Non-pigmented ciliary epithelial cell (primary cell): ENCODE measurements at places on chromosomes 5 and 9.

GRCh38 chr5:90284375-90284774 is 125.2 kb downstream of the CETN3 start:
- no peak for DNase-seq

GRCh38 chr5:53166183-53166495 is 56.6 kb upstream of the MOCS2 start:
- DNase-seq: no peak

DNA sequence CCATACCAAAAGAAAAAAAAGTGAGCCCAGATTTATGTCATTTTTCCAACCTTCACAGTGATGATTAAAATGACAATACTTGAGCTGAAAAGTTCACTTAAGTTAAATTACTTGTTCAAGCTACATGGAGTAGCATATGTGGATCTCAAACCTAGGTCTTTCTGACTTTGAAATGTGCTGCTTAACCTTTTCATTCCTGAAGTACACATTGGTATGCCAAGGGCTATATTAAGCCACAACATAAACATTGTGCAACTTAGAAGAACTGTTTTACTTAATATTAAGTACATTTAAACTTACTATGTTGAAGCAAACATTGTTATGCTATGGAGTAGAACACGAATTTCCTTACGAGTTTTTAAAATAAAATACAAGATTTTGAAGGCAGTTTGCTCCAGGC is 105.0 kb downstream of the GIN1 start:
- peak; percentile 28 for DNase-seq

DNA sequence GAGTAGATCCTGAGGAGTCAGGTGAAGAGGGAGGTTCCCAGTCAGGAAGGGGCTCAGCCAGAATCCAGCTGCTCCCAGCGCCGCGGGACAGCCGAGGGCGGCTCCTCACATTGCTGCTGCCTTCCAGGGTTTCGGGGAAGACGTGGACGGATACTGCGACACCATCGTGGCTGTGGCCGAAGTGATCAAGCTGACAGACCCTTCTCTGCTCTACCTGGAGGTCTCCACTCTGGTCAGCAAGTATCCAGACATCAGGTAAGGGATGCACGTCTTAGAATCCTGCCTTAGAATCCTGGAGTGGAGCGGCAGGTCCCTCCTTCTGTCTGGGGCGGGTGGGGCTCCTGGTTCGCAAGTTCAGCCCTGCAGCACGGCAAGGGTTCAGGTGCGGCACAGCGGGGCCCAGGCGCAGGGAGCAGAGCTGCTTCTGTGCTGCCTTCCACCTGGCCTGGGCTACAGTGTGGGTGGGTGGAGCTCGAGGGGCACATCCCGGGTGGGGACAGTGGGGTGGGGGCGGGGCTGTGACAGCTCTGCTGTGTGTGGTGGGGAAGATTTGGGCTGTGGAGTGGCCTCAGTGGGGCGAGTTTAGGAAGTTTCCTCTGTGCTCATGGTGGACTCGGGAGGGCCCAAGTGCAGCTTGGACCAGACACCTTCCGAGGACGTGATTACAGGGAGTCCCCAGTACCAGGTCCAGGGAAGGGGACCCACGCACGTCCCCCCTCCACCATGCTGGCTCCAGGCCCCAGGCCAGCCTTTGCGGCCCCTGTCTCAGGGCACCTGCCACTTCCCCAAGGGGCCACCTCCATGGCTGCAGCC is 22.8 kb downstream of the EXOC3 start:
- DNase-seq: no peak

DNA sequence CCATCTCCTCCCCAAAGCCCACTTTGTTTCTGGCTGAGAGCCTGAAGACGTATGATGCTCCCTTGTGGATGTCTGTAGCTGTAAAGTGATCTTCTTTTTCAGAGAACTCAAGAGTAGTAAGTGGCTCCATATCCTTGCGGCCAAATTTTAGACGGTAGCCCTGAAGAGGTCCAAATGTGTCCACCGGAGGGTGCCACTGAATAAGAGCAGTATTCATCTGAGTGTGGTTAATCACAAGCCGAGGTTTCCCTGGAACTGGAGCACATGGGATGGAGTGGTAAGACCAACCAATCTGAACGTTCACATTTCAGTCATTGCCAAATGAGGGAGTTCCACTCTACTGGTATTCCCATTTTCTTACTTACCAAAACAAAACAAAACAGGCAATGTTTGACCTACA is 686.5 kb upstream of the DMAC1 start:
- no peak for DNase-seq

DNA sequence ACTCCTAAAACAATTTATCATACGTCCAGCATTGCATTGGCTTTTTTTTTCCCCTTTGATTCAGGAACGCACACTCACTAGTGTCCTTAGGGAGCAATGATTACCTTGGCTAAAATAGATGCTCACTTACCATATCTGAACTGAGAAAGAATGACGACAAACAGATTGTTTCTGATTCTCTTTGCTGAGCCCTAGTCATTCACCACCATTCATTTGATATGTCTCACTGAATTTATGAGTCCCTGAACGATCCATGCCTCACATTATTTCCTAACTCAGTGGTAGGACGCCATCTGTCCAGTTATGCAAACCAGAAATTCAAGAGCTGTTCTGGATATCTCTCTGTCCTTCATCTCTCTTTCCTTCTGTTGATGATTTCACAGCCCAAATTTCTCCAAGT is 39.3 kb upstream of the DAB2 start:
- DNase-seq: no peak

DNA sequence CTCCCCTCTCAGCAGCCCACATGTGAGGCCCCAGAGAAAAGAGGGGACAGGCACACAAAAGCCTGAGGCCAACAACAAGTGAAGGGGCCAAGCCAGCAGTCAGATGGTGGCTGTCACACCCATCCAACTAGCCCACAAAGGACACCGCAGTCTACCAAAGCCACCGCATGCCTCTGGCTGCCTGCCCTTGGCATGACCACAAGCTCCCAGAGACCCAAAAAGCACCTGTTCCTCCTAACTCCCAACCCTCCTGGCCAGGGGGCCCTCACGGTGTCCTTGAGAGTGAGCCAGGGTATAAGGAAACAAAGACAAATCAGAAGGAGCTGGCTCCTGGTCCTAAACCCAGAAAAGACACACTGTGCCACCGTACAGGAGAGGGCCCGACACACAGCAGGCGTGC is 77.8 kb upstream of the LRRTM2 start:
- DNase-seq: no peak

DNA sequence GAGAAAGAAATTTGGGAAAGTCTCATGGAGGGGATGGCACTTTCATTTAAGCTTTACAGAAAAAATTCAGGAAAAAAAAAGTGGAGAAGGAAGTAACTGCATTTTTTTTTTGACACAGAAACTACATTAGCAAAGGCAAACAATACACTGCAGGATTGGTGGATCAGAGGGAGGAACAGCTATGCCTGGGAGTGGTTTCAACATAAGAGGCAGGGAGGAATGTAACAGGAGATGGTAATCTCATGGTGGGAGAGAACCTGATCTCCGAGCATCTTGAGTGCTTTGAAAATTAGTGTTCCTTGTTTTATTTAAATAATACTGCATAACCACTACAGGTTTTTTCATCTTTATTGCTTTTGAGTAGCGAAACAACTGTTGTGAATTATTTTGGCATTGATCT is 249.4 kb downstream of the FAM170A start:
- no peak for DNase-seq

- DNase-seq: no peak
Observed at GRCh38 chr5:14882658-14883580, 11.3 kb upstream of the ANKH start.

GRCh38 chr5:92581249-92581648 is 999.8 kb downstream of the NR2F1-AS1 start:
- DNase-seq: no peak

DNA sequence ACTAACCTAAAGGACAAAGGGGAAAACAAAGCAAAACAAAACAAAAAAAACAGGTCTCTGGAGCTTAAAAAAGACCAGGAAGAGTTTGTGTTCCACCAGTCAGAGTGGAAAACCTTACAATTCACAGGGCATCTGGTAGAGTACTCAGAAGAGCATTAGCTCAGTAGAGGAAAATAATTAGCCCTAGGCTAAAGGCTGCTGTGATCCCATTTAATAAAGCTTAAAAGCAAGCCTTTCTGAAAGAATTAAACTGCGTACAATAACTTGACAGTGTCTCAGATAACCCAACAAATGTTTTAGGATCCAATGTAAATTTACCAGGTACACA is 7.3 kb downstream of the ECM2 start:
- no peak for DNase-seq

- DNase-seq: no peak
Observed at GRCh38 chr9:7370988-7371387, 428.6 kb downstream of the DMAC1 start.

- no peak for DNase-seq
Observed at GRCh38 chr9:134132208-134132870, 3.5 kb upstream of the WDR5 start.

GRCh38 chr9:127116957-127117356 is 5.5 kb downstream of the ANGPTL2 start:
- DNase-seq: no peak

GRCh38 chr5:32229586-32229985 is 55.5 kb upstream of the GOLPH3 start:
- DNase-seq: no peak

DNA sequence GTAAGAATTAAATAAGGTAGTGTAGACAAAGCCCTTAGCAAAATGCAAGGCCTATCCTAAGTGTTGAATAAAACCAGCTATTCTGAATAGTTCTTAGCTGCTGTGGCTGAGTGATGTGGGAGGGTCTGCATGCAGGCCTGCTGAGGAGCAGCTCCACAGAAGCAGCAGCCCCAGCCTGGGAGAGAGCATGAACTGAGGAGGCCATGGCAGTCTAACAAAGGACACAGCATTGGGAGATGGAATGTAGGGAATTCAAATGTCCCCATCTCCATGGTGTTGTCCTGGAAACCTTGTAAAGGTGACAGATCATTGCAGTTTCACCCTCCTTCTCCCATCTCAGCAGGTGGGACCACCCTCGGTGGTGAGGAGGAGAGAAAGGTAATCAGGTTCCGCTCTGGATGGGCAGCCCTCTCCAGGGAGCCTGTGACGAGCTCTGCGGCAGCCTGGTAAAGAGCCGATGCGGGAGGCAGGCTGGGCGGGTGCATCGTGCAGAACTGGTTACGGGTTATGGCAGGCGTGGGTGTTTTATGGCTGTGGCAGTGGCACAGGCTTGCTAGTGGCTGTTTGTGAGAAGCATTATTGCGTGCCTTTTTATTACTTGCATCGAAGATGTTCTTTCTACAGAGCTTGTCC is 199.9 kb upstream of the GLRA1 start:
- no peak for DNase-seq

- no peak for DNase-seq
Observed at GRCh38 chr5:151779531-151780125, 7.9 kb downstream of the G3BP1 start.
